Erythroblast (primary cell): ENCODE measurements at places on chromosomes 3 and 15.

- DNase-seq = peak; percentile 92
Measured at GRCh38 chr15:31326875-31327668, 437 bp downstream of the KLF13 start.

DNA sequence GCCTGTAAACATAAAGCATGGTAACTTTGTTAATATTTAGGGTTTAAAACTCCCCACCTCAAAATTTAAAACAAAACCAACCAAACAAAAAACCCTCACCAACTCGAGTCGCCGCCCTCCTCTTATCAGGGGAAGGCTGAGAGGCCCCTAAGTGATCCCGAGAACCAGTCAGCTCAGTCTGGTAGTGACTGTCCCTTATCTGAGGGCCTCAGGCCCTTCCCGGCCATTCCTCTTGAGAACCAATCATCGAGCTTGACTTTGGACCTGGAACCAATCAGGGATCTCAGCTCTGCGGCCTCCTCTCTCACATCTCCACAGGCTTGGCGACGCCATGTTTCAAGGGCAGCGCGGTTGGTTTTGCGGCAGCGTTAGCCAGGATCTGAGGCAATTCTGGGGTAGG is at the start of gene TERB2:
TERB2 (plus strand) TSS at position 300 of the 400 bp plus-strand sequence; CDS start at position 332, 32 bp downstream.
- peak; percentile 64 for DNase-seq

DNA sequence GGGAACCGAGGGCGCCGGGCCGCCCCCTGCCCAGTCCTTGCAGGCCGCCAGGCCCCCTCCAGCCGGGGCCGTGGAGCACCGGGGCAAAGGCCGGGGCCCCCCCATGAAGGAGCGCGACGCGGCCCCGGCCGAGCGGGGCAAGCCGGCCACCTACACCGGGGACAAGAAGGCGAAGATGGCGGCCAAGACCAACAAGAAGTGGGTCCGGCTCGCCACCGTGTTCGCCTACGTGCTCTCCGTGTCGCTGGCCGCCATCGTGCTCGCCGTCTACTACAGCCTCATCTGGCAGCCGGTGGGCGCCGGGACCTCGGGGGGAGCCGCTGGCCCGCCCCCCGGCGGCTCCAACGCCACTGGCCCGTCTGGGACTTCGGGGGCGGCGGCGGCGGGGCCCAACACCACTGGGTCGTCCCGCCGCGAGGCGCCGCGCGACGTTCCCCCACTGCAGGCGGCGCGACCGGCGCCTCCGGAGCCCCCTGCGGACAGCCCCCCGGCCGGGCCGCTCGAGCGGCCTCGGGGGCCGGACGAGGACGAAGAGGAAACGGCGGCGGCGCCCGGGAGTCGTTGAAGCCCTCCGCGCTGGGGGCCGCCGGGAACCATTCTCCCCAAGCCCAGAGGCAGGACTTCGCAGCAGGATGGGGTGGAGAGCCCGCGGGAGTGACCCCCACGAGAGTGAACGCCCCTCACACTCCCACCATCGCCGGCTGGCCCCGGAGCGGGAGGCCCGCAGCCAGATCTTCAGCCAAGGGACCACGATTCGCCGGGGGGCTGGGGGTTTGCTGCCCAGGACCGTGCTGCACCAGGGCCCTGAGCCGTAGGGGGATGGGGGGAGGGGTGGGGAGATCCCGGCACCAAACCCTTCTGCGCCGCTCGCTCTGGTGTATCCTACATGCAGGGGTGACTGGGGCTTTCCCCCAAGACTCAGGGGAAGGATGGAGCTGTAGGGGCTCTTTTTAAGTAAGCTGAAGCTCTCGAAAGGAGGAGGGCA is 753 bp downstream of the INAFM2 start:
- DNase-seq = peak; percentile 68

- DNase-seq = no peak
Measured at GRCh38 chr3:134839990-134840389, 44.9 kb downstream of the EPHB1 start.

GRCh38 chr3:171842864-171843518 is at the start of gene TMEM212:
TSS of gene TMEM212 (plus strand) at chr3:171843349. CDS start at chr3:171843384, 35 bp downstream.
- DNase-seq = no peak

DNA sequence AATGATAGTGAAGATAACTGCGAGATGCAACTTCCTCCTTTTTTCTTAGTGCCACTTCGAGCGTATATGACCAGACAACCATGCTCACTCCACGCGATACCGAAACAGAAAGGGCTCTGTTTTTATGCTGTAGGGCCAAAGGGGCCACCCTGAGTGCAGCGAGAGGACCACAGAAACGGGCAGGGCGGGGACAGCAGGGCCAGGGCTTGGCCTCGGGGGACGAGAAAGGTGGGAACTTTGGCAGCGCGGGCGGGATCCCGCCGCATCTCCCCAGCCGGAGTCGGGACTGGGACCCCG is 483 bp downstream of the VPS13C start:
- DNase-seq = peak; percentile 83

GRCh38 chr3:52341123-52341522 is 25.0 kb downstream of the DNAH1 start:
- no peak for DNase-seq
